Stomach (tissue), 19 donors: ENCODE measurements at places on chromosomes 7 and 10.

- DNase-seq, result no peak
These were observed 187.0 kb downstream of the PPP1R17 start for GRCh38 chr7:31873816-31874597.

DNA sequence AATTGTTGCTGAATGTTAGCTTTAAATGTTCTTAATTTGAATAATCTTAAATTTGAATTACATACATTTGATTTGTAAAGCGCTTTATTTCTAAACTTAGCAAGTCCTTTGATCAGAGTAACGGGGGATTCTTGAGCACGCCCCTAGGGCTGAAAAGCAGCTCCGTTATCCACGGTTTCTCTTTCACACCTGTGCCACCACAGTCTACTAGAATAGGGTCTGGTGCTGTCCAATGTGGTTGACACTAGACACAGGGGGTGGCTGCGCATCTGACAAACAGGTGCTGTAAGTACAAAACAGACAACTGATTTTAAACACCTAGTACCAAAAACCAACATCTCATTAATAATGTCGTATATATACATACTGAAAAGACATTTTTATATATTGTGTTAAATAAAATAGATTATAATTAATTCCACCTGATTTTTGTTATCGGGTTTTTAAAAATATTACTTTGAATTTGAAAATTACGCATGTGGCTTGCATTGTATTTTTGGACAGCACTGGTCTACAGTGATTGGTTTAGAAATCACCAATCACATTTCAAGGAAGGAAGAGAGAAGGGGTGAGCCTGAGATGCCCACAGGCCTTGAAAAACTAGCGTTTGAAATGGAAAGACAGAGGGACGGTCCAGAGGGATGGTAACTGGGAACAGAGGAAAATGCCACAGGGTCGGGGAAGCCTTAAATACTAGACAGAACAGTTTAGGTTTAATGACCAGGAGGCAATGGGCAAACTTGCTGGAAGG lies 7.3 kb downstream of the SEPHS1 start:
- peak; percentile 23 for DNase-seq

GRCh38 chr10:13528875-13529713 lies at the start of gene BEND7:
Gene BEND7, minus strand, starts transcription at chr10:13529014. Its CDS starts 481 bp downstream, at chr10:13528533.
- peak; percentile 83 for DNase-seq

- DNase-seq, result no peak
These were observed 5.9 kb upstream of the LRMDA start for GRCh38 chr10:75425291-75426079.

GRCh38 chr10:86403183-86403797 lies 36.7 kb upstream of the GRID1 start:
- no peak for DNase-seq

DNA sequence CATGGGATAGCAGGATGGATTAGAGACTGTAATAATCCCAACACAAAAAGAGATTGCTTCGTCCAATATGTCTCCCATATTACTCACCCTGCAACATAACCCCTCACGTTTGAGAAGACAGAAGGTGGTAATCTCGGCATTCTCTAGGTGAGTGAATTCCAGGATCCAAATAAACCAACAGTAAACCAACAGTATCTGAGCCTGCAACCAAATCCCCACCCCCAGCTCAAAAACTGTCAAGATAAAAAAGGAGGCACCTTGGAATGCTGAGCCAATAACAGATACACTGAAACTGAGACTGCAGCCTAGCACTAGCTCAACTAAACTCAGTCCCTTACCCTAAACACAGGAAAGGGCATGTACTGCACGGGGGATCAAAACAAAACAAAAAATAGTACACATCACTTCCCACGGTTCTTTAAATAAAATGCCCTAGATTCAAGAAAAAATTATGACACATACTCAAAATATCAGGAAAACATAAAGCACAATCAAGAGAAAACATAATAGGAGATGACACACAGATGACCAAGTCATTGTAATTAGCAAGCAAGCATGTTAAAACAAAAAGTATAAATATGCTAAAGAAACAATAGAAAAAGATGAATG lies 28.0 kb downstream of the IPMK start:
- DNase-seq, result no peak

DNA sequence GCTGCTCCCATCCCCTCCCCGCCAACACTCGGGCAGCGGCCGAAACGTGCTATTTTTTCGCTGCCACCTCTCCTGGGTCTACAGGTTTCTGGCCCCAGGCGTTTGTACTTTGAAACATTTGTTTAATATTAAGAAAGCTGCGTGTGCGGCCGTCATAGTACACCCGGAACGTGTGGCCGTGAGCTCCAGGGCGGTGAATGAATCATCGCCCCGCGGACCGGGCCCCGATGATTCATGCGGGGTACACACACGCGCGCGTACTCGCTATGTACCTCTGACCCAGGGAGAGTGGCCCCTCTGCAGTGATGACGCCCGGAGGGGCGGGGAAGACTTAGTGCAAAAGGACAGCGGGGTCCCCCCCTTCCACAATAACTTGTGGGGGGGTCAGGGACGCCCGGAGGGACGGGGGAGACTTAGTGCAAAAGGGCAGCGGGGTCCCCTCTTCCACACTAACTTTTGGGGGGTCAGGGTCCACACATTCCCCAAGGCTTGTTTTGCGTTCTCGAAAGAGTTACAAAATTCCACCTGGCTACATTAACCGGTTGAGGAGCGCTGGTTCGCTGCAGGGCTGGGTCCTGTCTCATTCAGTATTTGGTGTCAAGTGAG lies 56.5 kb upstream of the PCGF5 start:
- DNase-seq, result peak; percentile 90

DNA sequence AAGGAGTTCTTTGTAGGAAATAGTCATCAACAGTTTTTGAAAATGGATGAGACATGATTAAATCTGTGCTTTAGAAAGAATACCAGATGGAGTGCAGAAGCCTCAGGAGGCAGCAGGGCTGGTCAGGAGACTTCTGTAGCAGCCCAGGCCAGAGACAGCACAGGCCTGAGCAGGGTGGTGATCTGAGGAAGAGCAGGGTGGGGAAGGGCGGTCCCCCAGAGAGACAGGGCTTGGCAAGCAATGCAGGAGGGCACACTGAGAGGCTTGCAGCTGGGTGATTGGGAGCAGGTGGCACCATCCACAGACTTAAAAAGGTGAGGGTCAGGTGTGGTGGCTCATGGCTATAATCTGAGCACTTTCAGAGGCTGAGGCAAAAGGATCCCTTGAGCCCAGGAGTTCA lies 4.3 kb upstream of the SMKR1 start:
- no peak for DNase-seq

DNA sequence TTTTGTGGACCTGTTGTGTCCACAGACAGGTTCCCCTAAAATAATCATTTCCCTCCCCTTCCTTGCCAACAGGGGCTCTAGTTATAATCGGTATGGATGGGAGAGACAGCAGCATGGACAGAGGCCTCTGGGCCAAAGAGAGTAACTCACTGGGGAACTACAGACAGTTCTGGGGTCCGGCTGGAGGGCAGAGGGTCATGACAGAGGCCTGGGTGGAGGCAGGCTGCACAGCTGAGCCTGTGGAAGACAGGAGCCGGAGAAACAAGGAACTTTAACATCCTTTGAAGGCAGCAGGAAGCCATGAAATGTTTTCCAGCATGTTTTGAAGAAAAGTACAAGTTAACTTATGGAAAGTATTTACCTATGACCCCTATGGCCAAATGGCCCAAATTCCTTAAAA lies 68.6 kb downstream of the PDIA4 start:
- no peak for DNase-seq

GRCh38 chr7:157853789-157854065 lies 516.9 kb downstream of the DNAJB6 start:
- no peak for DNase-seq

GRCh38 chr7:28754027-28754426 lies 204.1 kb downstream of the TRIL start:
- DNase-seq, result no peak

- DNase-seq, result no peak
These were observed 116.7 kb downstream of the CYP26A1 start for GRCh38 chr10:93190372-93190771.

DNA sequence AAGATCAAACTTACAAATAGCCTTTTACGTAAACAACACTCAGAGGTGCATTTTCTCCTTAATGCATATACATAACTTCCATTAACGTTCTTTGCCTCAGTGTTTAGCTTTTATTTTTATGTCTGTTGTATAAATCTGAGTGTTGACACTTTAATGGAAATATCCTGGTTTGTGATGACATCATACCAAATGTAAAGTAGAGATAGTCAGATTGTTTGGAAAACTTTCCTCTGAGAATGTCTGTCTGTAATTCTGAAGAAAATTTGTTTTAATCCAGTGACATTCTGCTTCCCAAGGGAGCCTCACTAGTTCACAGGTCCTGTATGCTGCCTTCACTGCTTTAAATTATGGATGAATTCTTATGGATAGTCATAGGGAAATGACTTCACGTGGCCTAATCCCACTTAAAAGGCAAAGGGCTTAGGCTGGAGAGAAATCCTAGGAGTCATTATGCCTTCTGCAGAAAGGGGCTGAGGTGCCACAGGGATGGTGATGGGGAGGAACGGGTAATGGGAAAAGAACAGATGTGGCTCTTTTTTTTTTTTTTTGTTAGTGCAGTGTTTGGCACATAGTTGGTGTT lies 93.2 kb downstream of the DNAJB9 start:
- no peak for DNase-seq

- DNase-seq, result peak; percentile 91
These were observed 31.7 kb downstream of the HTRA1 start for GRCh38 chr10:122492999-122493481.

DNA sequence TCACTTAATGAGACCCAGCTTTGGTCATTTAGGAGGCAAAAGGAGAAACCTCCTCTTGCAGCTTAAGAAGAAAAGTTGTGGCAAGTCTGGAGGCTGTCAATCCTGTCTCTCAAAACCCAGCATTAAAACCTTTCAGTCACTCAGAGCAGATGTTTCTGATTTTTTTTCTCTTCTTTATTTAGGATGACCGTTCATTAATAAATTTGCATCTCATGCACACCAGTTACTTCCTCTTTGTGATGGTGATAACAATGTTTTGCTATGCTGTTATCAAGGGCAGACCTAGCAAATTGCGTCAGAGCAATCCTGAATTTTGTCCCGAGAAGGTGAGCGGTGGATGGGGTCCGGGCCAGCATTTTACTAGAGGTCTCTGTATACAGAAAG lies 32.0 kb downstream of the TMEM248 start:
- DNase-seq, result no peak

- DNase-seq, result no peak
These were observed 411.8 kb downstream of the ETV1 start for GRCh38 chr7:13577566-13578145.

GRCh38 chr10:129883626-129884397 lies 80.3 kb downstream of the EBF3 start:
- DNase-seq, result no peak

- DNase-seq, result no peak
These were observed 48.5 kb downstream of the NXPH1 start for GRCh38 chr7:8481752-8482446.

DNA sequence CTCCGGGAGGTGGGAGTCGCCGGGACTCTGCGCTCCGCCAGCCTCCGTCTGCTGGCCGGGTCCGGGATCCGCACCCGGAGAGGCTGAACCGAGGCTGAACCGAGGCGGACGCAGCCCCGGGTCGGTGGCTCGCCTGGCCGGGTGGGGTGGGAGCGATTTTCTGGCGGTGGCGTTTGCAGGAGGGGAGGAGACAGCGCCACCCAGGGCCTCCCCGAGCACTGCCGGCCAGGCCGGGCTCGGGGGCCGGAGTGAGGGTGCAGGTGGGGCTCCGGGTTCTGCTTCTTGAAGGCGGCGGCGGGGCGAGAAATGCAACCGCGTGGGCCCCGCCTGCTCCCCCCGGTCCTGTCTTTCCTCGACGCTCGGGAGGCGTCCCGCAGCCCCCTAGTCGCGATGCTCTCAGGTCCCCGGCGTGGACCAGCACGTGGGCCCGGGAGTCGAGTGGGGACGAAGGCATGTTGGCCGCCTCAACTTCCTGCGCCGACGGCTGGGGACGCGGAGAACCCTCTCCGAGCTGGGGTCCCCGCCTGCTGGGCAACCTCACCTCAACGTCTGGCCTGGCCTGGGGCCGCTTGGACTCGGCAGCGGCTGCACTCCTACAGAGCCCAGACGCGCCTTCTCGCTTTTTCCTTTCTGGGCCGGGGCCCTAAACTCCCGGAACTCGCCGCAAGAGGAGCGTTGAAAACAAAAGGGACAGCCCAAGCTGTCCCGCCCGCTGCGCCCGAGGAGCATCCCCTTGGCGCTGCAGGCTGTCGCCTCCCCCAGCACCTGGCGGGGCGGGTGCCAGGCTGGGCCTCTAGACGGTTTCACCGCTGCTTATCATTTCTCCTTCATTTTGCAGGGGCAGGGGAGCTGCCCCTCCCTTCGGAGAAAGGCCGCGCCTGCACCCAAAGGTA lies 25.2 kb upstream of the VAX1 start:
- DNase-seq, result peak; percentile 39

- peak; percentile 26 for DNase-seq
These were observed 239.1 kb downstream of the PHF14 start for GRCh38 chr7:11212816-11213215.

- DNase-seq, result peak; percentile 17
These were observed 1.2 kb upstream of the MLLT10 start for GRCh38 chr10:21532694-21533466.

GRCh38 chr7:69295977-69296376 lies 302.3 kb upstream of the AUTS2 start:
- DNase-seq, result peak; percentile 45

- DNase-seq, result no peak
These were observed 189.1 kb downstream of the SKAP2 start for GRCh38 chr7:26675143-26675887.

DNA sequence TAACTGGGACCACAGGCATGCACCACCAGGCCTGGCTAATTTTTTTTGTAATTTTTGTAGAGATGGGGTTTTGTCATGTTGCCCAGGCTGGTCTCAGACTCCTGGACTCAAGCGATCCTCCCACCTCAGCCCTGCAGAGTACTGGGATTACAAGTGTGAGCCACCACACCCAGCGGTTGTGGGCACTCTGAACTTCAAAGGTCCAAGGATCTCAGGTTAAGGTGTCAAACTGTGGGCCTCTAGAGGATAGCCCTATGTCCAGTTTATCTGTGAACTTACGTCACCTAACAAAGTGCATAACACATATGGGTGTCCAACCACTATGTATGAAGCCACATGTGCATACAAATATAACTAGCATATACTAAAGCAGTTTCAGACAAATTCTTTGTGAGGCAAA lies 3.2 kb upstream of the IL2RA start:
- DNase-seq, result no peak

DNA sequence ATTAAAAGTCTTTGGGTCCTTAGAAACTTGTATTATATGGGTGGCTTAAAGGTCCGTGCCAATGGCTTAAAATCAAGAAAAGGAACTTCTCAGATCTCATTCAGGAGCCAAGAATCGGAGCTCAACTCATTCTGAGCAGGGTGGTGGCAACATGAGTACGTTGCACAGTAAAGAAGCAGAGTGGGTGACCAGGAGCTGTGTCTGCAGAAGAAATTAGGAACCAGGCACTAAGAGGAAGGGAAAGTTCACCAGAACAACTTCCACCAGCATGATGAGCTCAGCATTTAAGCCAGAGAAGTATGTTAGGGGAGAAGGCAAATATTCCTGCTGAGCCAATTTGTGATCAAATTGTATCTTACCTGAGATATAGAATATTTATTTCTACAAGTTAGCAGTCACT lies 236.0 kb upstream of the NRP1 start:
- DNase-seq, result no peak

- no peak for DNase-seq
These were observed 2.7 kb upstream of the C7orf25 start for GRCh38 chr7:42914421-42915045.

- DNase-seq, result no peak
These were observed 174.8 kb downstream of the FOXP2 start for GRCh38 chr7:114589436-114589835.
